Activated CD4-positive, alpha-beta T cell treated with anti-CD3 and anti-CD28 coated beads, Interleukin-2, amount 50 U/mL, for 1 hour (primary cell): ENCODE measurements at places on chromosomes 5 and 9.

- peak; percentile 45 for DNase-seq
These were observed 5.0 kb downstream of the NSMF start for GRCh38 chr9:137454145-137454596.

- no peak for DNase-seq
These were observed 448.4 kb upstream of the ITGA1 start for GRCh38 chr5:52339285-52339684.

- no peak for DNase-seq
These were observed 35.6 kb downstream of the GPBP1 start for GRCh38 chr5:57209316-57210040.

- DNase-seq = no peak
These were observed 232.5 kb downstream of the PARP8 start for GRCh38 chr5:50898966-50899365.

GRCh38 chr5:158943569-158943968 lies 156.1 kb downstream of the EBF1 start:
- DNase-seq = no peak

DNA sequence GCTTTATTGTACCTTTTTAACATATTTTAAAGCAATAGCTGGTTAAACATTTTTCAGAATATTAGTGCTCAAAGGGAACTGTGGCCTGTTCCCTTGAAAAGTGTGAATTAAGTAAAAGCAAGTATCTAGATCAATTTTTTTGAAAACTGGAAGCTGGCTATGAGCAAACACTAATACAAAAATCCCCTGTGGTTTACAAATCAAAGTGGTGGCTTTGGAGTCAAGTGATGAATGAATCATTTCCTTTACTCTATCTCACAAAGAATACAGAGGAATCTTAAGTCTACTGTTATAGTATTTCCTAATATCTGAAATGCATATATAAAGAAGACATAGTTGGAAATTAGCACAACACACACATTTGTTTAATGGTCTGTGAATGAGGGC lies 212.4 kb upstream of the C9orf72 start:
- DNase-seq = no peak

DNA sequence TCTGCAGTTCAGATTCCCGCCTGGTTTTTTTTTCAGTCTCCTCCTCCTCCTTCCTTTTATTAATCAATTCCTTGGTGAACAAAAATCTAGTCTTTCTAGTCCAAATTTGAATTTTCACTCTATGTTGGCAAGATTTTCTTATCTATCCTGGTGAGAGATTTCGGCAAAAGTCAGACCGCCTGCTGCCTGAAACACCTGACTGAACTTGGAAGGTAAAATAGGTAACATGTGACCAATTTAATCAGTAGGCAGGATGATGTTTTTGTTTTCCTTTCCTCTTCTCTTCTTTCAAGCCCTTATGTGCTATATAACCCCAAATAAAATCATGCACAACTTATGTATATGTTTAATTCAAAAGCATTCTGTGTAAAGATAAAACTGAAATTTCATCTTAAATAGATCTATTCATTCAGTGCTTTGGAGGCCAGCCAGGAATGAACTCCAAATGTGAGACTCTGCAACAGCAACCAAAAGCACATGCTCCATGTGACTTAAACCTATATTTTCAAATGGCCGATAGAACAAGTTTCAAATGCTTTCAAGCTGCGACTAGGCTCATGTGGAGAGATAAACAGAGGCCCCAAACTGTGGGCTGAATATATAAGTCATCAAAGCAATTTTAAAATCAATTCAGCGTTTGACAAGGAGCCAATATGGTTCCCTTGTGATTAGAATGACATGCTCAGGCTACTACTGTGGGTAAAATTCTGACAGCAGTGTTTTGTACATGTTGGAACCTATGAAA lies 100.4 kb upstream of the SEMA6A start:
- no peak for DNase-seq

GRCh38 chr5:178469975-178470759 lies 120.0 kb downstream of the COL23A1 start:
- DNase-seq = no peak

DNA sequence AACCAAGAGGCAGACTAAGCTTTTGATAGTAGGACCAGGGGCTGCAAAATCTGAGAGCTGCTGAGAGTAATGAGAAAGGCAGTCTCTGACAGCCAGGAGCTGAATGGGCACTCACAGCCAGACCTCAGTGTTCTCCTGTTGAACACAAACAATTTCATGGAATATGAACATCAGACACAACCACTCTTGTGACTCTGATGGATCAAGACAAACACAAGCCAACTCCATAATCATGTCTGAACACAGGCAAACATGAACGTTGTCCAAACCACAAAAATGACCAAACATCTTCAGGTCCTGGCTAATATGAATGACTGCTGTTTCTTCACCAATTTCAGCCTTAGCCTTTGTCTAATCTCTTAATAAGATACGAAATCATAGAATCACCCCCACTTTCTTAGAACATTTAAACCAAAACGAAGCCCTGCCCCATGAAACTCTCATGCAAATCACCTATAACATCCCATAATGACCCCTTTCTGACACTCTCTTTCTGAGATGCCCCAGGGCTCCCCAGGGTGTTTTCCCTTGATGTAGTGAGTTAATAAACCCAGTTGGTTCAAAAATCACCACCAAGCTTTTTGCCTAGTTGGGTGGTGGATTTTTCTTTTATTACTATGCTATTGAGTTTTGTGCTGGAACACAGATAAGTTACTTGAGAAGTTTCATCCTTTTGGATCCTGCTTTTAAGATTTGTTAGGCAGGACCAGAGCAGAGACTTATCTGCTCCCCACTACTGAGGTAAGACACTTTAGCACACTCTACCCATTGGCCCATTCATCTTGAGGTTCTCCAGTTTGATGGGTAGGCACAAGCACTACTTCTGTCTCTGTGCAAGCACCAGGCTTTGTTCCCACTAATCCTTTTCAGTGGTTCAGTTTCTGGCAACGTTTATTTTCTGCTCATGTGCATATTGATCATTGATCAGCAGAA lies 5.9 kb upstream of the ERAP2 start:
- DNase-seq = no peak

DNA sequence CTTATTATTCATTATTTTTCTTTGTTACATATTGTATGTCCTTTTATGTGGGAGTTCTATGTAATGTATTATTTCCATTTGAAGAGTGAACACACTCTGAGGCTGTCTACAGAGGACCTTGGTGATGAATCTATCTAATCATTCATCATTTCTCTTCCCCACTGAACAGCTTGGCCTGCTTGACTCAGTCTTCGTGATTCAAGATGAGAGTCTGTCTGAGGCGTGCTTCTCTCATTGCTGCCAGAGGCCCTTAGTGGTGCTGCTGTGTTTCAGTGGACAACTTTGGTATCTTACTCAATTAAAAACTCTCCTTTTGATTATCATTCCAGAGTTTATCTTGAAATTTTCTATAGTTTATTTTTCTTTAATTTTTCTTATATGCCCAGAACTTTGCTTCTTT lies 318.1 kb upstream of the DAB2 start:
- no peak for DNase-seq

DNA sequence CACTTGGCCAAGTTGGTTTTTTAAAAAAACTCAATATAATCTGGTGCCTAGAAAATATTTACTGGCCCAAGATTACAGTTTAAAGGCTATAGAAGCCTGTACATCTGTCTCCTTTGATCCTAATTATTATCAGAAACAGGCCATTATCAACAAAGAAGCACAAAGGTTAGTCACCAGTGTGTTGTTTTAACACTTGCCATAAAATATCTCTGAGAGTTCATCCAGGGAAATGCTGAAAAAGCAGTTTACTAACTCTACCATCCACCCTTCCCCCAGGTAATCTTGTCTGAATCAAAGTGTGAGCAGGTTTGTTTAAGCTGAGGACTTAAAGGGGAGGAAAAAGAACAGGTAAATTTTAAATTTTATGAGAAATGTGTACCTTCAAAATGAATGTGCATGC lies 13.3 kb upstream of the TRPM6 start:
- DNase-seq = no peak

GRCh38 chr9:121505903-121506735 lies 6.5 kb upstream of the GGTA1 start:
- no peak for DNase-seq

- DNase-seq = no peak
These were observed 61.2 kb upstream of the MAP1B start for GRCh38 chr5:72046106-72046505.

GRCh38 chr9:98790842-98791607 lies 5.3 kb downstream of the ANKS6 start:
- peak; percentile 52 for DNase-seq
